EL (cell line): ENCODE measurements at places on chromosomes 3 and 15.

- DNase-seq: no peak
These were observed 239.8 kb downstream of the ITPR1 start for GRCh38 chr3:4732925-4733324.

GRCh38 chr15:22968366-22968765, 11.8 kb downstream of the CYFIP1 start:
- DNase-seq: peak; percentile 83

GRCh38 chr3:48935530-48935929, 16.9 kb downstream of the ARIH2 start:
- no peak for DNase-seq

DNA sequence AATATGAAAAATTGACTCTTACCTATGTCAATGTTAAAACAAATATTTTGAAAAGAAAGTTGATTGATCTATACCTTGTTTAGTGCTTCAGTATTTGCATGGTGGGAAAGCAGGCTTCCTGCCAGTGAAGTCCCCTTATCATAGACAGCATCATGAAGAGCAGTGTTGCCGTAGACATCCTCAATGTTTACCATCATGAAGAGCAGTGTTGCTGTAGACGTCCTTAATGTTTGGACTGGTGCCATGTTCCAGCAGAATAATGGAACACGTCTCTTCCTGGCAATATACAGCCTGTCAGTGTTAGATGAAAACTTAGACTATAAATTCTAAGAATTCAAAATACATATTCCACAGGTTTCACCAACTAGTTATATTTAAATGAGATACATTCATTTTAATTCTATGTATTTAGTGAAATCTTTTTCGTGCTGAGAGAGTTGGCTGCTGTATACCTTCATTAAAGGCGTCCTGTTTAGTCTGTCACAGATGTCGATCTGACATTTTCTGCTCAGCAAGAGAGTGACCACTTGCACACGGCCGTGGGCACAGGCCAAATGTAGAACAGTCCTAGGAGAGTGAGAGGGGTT, 116.8 kb downstream of the LMLN start:
- DNase-seq: no peak

DNA sequence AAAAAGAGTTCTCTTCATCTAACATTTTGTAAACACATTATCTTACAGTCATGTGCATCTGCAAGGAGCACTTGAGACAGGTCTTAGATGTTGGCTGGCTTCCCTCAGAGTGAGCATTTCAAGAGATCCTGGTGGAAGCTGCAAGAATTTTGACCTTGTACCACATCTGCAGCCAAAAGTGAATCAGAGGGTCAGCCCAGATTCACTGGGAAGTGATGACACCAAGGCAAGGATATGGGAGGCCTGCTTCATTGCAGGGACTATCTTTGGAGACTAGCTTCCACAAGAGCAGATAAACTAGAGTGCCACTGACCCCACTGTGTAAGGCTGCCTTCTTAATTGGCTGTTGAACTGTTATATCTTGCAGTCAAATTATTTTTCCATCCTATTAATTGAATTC, 21.3 kb upstream of the GADL1 start:
- DNase-seq: peak; percentile 17

- DNase-seq: no peak
These were observed 71.8 kb upstream of the SCN5A start for GRCh38 chr3:38721207-38721772.

DNA sequence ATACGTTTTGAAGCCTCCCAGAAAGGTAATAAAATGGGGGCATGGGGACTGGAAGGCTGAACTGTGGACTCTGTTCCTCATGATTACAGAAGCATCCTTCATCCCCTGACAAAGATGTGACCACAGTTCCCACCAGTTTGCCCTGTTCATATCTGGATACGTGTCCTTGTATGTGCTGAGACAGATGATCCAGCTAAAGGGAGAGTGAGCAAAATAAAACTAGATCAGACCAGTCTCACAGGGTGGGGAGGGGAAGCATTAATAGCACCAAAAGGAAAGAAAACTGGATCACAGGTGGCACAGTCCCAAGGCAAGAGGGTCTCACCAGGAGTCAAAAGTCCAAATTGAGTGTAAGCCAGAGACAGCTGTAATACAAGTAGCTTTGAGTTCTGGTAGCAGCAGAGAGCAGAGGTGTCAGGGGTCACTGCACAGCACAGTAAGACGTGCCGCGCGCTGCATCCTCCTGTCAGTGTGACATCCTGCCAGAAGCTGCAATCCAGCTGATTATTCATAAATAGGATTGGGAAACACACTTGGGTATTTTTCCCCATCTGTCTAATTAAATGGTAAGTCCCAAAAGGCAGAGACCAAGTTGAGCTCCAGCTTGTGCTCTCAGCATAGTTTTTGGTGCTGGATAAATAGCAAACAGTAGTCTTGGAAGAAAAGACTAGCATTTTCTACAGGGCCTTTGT, 560.0 kb upstream of the CFAP20DC start:
- DNase-seq: no peak

DNA sequence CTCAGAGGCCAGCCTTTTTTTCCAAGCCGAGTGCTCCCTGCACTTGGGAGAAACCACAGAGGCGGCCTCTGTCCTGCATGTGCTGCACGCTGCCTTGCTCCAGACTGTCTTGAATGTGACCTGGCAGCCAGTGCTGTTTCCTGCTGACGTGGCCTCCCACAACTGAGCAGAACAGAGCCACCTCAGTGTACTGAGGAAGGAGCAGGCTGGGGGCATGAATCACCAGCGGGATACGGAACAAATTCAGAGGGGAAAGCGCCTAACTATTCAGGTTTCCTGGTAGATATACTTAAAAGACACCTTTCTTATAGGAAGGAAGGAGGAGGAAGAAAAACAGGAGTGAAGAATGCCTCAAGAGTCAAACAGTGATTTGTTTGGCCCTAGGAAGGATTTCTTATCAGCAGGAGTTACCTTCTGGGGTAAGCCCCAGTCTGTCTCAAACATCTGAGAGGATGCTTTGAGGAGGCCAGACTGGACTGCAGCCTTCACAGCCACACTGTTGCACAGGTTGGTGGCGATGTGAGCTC, 114.0 kb downstream of the FNDC3B start:
- peak; percentile 98 for DNase-seq

GRCh38 chr15:40245666-40246450, 7.0 kb downstream of the PAK6 start:
- no peak for DNase-seq
